ENCODE measurements at places on chromosomes 12 and 14.

DNA sequence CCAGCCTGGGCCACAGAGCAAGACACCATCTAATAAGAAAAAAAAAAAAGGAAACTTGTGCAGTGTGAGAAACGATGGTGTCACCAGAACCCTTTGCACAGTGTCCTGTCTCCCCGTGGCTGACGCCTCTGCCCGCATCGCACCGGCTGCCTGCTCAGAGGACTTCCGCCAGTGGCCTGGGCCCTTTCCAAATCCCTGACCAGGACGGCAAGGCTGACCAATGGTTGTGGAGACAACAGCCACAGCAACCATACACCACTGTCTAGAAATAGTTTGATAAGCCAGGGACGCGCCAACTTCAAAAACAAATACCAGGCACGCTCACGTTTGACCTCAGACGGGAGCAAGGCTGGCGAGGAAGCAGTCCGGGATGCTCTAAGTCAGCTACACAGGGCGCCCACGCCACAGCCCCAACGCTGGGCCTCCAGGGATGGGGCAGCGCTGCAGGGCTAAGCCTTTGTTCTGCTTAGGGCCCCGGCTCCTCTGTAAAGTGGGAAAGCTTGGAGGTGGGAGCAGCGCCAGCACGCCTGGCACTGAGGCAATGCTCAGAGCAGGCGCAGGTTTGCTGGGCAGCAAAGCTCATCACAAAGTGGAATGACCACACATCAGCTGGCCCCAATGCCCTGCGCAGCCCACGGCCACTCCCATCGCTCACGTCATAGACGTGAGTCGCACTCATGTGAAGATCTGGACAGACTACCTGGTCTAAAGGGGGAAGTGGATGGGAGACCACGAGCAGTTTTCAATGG, 12.5 kb downstream of the PGAM5 start:
- DNase-seq, result no peak

DNA sequence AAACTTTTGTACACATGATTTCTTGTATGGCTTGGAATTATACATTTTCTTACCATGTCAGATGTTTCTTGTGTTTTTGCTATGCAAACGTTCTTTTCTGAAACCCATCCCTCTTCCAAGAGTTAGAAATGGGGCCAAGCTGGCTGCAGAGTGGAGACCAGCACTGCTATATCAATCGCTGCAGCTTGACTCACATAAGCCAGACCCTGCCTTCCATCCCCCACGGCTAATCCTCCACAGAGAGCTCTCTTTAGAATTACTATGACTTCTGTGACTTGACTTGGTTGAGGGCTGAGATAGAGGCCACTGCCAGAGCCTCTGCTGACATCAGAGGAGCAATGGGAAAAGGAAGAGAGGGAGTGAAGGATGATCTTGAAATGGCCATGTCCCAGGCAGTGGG, 147.9 kb downstream of the DACT1 start:
- no peak for DNase-seq

GRCh38 chr12:67484791-67485480, 163.6 kb upstream of the DYRK2 start:
- no peak for DNase-seq

- DNase-seq, result no peak
These were observed 1.8 kb upstream of the LRFN5 start for GRCh38 chr14:41604721-41605531.

GRCh38 chr14:24971255-24971654, 78.7 kb downstream of the STXBP6 start:
- DNase-seq, result no peak

DNA sequence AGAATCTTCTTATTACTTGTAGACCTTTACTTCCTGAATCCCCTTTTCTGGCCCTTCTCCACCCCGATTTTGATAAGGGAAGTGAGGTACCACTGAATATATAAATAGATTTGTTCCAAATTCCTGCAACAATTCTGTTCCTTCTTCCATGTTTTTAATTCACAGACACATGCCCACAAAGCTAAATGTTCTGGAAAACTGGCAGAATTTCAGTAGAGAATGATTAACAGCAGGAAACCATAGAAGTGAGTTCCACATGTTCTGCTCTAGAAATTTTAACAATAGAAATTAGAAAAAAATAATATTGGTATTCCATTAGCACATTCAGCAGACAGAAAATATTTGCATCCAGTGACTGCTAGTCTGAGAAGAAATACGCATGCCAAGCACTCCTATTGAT, 139.6 kb downstream of the SLC2A13 start:
- DNase-seq, result no peak

DNA sequence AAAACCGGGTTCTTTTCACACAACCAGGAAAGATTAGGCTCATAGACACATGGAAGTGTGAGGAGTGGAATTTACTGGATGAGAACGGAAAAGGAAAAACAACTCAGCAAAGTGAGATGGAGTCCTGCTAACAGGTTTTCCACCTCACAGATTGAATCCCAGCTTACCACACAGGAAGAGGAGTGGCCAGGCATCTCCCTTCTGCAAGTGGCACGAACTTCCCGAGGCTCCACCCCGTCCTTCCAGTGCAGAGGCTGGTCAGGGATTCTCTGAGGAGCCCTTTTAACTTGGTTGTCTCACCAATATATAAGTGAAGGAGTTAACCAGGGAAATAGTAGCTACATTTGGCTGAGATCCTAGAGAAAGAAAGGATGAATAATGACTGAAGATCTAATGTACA, 102.8 kb downstream of the SCAF11 start:
- no peak for DNase-seq

- no peak for DNase-seq
These were observed 314.9 kb downstream of the TMEM121 start for GRCh38 chr14:105841022-105842009.

- no peak for DNase-seq
These were observed 117.2 kb upstream of the ATP2B1 start for GRCh38 chr12:89825591-89826449.

DNA sequence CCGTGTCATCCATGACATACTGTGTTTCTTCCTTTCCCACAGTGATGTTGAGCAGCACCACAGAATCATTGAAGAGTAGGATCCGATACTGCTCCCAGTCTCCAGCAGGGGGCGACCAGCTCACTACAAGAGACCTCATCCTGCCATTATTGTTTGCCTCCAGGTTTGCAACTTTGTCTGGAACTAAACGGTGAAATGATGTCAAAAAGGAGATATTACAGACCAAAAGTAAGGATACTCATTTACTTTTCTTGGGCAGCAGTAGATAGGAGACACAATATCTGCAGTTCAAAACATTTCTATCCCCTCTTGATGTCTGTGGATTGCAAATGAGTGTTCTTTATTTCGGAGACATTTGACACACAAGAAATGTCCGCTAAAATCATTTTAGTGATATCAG, 47.2 kb downstream of the PTPRB start:
- DNase-seq, result peak; percentile 28

- no peak for DNase-seq
These were observed 19.5 kb downstream of the GPR68 start for GRCh38 chr14:91225025-91225424.

DNA sequence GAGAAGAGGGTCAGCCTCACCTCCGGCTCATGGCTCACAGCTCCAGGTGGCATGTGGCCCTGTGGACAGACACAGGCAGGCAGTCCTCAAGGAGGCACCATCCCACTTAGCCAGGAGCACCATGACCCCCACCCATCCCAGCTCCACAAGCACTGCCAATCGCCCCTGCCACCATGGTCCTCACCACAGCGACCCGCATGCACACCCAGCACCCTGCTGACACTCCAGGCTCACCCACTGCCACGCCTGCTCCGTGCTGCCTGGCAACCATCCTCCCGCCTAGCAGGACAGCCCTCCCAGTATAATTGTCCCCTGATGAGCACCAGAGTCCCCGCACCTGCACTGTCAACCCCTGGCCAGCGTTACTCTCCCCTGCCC, 50.9 kb downstream of the TRPV4 start:
- no peak for DNase-seq

- DNase-seq, result no peak
These were observed 53.9 kb downstream of the ANAPC7 start for GRCh38 chr12:110349514-110350151.

DNA sequence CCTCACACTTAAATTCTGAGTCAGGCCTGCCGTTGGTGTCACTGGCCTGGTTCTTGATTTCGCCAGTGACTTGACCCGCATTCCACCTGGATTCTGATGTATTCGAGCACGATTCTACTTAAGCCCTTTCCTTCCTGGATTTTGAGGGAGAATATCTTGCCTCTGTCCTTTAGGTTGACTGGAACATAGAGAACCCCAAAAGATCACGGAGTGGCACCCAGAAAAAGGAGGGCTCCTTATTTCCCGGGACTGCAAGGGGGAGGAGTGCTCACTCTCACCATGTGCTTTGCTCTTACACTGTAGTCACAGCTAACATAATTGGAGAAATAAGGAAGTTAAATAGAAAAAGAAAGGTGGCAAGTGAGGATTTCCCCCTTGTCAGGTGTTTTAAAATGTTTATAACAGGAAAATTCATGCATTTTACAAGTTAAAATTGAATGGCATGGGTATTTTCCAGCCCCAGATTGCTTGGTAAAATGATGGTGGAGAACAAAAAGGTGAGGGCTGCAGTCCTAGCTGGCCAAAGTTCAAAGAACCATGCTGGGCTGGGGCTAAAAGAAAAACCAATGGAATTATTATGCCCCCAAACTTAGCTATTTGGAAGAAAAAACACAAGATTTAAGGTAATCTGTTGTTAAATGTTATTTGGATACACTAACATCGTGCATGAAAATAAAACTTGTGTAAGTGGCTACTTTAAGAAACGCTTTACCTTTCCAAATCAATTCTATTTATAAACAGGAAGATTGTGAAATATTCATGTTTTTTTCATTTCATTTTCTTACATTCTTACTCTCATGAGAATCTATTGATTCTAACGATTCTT, 8.9 kb downstream of the FOXA1 start:
- no peak for DNase-seq

DNA sequence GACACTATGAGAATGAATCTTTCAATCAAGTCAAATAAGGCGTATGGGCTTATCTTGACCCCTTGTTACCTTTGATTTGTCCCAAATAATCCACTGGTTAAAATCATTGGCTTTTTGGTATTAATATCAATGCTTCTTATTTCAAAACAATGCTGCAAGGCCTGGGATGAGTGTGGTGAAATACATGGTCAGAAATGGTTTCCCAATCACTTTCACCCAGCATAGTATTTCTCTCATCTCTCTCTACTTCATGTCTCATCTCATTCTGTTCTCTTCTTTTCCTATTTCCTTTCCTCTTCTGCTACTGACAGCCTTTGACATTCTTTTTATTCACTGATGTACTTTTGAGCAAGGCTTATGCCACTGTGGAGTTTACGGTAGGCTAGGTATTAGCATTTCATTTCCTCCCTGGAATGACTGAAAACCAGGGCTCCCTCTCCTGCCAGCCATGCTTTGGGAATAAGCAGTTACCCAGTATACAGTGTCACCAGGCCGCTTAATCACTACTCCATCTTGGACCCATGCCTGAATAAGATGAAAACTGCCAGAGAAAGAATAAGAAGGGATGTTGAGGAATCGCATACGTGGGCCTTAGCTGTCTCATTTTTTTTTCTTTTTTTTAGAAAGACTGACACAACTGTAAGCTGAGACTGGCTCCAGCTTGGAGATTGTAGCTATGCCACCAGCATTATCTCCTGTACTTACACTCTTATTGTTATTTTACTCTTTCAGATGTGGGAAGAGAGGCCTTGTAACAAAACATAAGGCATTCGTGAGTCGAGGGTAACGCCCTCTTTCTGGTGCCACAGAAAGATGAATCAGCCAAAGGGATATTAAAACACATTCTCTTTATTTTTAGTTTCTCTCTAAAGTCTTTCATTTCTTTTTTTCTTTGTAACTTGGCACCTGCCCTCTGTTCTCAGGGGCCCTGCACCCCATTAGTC, 53.5 kb downstream of the IGF1 start:
- DNase-seq, result no peak

DNA sequence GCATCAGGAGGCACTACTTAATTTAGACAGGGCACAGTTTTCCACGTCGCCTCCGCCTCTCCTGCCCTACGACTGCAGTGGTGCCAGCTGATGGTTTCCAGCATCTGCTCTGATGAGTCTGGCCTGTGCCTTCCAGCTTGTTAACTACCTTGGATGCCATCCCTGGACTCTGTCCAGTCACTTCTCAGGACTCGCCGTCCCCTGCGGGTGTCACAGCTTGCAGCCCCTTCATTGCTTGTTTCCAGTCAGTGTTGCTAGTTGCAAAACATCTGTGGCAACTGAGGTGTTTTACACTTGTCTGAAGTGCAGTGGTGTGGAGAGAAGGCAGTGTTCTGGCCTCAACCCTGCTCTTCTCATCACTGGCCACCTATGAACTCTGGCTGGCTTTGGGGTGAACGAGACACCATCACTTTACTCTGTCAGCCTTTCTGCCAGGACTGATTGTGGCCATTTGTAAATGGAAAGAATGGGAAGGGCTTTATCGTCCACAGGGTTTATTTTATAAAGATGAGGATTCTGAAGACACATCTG, 8.3 kb downstream of the ADGRD1 start:
- no peak for DNase-seq

DNA sequence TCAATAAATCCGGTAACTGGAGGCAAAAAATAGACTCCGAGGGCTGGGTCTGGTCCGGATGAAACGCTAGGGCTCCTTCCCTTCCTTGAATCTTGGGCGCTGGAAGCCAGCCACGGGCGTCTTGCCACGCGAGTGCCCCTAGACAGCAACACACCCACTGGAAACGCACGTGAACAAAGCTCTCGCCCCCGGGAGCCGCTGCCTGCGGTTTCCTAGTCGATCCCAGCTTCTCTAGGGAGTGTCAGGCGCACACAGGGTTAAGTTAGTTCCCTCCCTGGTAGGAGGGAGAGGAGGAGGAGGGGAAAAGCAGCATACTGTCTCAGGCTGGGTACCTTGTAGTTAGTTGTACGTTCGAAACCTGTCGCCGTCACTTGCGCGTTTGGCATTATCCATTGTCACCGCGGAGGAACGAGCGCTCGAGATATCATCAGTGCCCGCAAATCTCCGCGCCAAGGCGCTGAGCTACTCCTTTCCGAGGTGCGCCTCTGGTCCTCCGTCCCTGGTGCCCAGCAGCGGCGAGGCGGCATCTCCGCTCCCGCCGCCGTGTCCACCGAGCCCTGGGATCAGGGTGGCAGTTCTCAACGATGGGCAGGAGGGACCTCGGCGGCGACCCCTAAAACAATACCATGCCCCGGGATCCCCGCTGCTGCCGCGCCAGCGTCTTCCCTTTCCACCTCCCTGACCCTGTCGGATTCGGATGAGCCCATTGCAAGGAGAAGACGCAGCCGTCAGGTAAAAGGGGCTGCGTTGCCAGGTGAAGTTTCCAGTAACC, at the start of gene FLRT2:
Gene FLRT2, plus strand, starts transcription at position 342 of the 772 bp plus-strand sequence. CDS start 91,371 bp downstream, outside the sequence.
- DNase-seq, result no peak

GRCh38 chr14:84085493-84085892, 1444.5 kb upstream of the FLRT2 start:
- no peak for DNase-seq

- DNase-seq, result peak; percentile 26
These were observed 723 bp downstream of the NFATC4 start for GRCh38 chr14:24368562-24369252.
